ENCODE measurements at places on chromosomes 3 and 15.

GRCh38 chr15:66095871-66096687 is 157.5 kb downstream of the MEGF11 start:
- no peak for DNase-seq

DNA sequence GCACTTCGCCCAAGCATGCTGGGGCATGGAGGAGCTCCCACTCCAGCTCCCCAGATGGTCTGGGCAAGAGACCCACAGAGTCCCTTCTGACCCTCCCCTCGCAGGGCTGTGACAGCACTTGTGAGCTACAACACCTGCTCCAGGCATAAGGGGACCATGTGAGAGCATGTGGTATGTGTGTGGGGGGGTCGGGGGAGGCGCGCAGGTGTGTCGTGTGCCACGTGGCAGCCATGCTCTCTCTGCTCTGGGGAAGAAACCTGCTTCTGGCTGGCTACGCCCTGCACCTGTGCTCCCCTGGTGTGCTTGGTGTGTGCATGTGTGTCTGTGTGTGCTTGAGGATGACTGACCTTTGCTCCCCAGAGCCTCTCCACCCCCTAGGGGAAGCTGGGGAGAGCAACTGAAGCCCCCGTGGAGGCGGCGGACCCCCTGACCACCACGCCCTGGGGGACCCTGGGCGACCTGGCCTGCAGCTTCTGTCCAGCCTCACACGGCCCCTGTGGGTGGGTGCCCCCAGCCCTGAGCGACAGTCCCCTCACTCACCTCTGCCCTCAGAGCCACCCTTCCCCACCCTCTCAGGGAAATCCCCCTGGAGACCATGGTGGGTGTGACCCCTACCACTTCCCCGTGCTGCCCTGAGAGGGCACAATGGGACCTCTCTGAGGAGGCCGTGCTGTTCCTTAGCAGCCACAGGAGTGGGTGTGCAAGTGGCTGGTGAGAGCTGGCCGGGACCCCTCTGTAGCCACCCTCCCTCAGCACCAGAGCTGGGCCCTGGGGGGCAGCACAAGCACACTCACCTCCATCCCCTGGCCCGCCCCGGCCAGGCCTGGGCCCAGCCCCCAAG is 16.6 kb upstream of the SEC13 start:
- DNase-seq: no peak

- no peak for DNase-seq
Measured at GRCh38 chr3:71688121-71688520, 37.1 kb downstream of the EIF4E3 start.

GRCh38 chr3:57743496-57743895 is 12.6 kb upstream of the SLMAP start:
- no peak for DNase-seq

DNA sequence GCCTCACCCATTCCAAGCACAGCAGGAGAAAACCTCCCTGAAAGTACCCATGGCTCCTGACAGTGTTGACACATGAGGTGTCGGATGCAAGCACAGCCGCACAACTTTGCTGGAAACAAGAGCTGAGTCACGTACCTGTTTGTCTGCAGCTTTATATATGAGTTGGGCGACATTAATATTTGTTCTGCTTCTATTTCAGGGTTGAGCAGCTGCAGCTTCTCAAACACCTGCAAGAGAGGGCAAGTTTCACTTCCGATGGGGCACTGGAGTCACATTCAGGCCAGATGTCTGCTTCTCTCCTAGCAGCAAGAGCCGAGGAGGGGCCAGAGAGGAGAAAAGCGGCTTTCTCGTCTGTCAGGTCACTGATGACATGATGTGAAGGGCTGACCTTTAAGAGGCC is 88.0 kb downstream of the NUP210 start:
- no peak for DNase-seq

DNA sequence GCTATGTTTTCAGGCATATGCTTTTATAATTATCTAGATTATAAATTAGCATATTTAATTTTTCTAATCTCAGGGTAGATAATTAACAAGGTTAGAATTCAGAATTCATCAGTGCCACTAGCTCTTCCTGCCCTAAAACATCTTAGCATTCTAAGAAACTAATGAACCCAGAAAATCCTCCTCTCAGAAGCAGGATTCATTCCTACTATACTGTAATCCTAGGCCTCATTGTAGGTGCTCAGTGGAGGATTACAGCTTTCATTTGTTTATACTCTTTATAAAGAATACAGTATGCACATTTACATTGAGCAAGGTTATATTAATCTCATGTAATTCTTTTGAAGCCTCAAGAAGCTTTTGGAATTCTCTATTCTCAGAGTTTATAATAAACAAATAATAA is 20.9 kb downstream of the ACAD11 start:
- DNase-seq: no peak

GRCh38 chr3:129943020-129943419 is 31.5 kb upstream of the TRH start:
- no peak for DNase-seq

GRCh38 chr3:177085794-177086193 is 111.5 kb downstream of the TBL1XR1 start:
- no peak for DNase-seq

DNA sequence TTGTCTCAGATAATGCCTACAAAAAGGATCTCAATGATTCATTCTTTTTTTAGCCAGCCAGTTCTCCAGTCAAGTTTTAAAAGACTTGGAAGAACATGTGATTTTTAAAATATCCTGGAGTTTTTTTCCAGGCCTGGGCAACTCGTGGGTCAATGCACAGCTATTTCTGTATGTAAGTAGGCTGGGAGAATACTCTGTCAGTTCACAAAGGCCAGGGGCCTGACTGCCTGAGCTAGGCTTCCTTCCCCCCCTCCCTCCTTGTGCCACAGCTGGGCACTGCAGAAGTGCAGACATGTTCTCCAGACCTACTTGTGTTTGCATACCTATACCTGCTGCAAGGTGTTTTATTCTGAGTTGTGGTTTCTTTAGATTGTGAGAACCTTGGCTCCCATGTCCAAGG is 43.7 kb downstream of the CTDSPL start:
- DNase-seq: no peak

DNA sequence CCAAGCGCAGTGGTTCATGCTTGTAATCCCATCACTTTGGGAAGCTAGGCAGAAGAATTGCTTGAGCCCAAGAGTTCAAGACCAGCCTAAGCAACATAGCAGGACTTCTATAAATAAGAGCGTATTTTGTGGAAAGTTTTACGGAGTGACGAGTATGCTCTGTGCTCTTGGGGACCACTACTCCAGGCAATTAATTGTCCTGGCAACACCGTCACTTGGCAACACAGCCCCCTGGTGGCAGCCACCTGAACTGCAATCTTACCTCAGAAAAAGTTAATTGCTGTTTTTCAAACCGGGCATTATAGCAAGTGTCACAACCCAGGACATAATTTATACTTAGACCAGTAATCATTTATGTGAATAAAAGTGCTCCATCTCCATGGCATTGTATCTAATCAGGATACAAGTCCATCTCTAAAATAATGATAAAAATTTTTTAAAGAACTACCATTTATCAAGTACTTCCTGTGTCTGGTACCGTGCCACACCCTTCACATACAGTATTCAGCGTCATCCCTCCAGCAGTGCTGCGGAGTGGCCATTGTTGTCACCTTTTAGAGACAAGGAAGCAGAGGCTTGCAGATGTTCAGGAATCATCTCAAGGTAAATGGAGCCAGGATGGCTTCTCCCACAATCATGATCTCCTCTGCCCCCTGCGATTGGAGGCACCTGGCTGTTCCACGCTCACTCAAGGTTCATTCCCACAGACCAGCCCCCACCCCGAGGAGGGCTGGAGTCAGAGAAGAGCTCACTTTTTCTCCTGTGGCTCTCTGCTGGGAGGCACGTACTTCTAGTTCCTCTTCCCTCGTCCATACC is 34.5 kb downstream of the PLA2G4D start:
- no peak for DNase-seq

- no peak for DNase-seq
Measured at GRCh38 chr15:78565951-78566774, 843 bp downstream of the CHRNA5 start.

DNA sequence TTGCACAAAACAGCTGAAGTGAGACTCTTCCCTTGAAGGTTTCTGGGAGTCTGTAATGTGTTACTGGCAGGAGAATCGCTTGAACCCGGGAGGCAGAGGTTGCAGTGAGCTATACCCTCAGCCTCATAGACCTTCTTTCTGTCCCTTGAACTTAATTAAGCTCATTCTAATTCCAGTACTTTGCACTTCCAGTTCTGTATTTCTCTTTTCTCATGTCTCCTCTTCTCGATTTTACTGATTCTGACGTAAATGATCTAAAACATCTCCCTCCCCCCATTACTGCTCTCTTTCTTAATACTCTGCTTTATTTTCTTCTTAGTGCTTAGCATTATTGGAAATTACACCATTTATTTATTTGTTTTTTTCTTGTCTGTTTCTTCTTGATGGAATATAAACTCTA is 165.4 kb upstream of the P2RY1 start:
- no peak for DNase-seq

GRCh38 chr3:36686516-36686915 is 77.8 kb downstream of the DCLK3 start:
- DNase-seq: no peak

GRCh38 chr3:193948459-193948858 is 187.5 kb upstream of the HES1 start:
- DNase-seq: no peak

DNA sequence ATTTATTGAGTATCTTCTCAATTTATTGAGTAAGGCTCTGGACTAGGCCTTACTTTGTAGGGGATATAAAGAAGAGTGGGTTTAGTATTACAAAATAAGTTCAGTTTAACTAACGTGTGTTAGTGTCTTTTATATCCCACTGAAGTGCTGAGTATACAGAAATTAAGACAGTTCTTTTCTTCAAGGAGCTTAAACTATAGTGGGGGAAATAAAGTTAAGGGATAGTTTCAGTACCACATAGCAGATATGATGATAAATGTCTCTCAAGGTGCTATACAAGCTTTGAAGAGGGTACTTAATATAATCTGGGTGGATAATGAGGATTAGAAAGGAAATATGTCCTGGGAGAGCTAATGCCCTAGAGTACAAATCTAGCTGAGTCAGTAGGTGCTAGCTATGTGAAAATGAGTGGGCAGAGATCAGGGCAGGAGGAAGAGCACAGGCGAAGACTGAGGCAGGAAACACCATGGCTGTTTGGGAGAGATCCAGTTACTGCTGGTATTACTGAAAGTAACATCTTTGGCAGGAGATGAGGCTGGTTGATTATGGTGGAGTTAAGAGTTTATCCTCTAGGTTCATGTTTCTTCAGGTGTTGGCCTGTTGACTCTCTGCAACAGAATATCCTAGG is 46.0 kb downstream of the TEX9 start:
- DNase-seq: no peak

All from SIG-M5 (cell line).